CD4-positive, CD25-positive, alpha-beta regulatory T cell (primary cell): ENCODE measurements at places on chromosomes 1 and 21. TPM values are rescaled to one million over a fixed set of nuclear protein-coding genes. Genes with fewer than 3 reads are reported as not detected.

The A3GALT2 gene
- total RNA-seq, result not detected

The CHIA gene
- total RNA-seq, result not detected

The TACSTD2 gene
- not detected for total RNA-seq

GRCh38 chr1:108601708-108602410 is 42.0 kb downstream of the EEIG2 start:
- H3K27me3 ChIP-seq, result no peaks in the 10 kb centered on the region
- no peak for DNase-seq
- no peaks in the 10 kb centered on the region for H3K4me1 ChIP-seq
- H3K27ac ChIP-seq, result no peak overlapping the region

- no peak overlapping the region for H3K27ac ChIP-seq
- peaks cover 2% of the 10 kb centered on the region for H3K27me3 ChIP-seq
- no peaks in the 10 kb centered on the region for H3K36me3 ChIP-seq
- DNase-seq, result no peak
- H3K4me1 ChIP-seq, result no peaks in the 10 kb centered on the region
Measured at GRCh38 chr1:94055459-94056122, 65.4 kb downstream of the ABCA4 start.
